ENCODE measurements at places on chromosomes 13 and 19.

DNA sequence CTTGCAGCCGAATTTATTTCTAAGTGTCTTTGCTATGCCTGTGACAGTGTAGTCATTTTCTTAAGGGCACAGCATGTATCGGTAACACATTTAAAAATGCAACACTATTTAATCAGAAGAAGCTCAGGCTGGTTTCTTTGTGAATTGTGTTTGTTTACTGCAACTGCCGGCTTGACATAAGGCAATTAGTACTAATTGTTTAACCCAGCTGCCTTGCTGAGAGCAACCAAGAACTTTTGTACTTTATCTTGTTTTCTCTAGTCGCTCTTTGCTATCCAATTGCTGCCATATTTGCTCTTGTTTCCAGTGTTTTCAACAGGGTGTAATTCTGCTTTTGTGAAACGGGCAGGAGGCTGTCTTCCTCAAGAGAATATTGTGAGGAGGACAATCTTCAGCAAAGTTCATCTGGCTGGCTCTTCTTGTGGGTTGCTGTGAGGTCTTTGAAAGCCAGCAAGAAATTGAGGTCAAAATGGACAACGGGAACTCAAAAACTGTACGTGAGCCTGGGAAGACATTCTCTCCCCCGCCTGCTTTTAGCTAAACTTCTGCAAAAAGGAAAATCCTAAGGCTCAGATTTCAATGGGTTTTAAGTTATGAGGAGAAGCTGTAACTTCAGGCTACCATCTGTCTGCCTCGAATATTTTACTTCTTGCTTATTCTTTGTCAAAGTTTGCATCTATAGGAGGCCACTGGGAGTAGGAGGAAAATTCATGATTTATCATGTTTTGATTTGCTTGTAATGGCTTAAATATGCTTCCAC, 75.8 kb upstream of the TSHZ3 start:
- DNase-seq, result no peak

DNA sequence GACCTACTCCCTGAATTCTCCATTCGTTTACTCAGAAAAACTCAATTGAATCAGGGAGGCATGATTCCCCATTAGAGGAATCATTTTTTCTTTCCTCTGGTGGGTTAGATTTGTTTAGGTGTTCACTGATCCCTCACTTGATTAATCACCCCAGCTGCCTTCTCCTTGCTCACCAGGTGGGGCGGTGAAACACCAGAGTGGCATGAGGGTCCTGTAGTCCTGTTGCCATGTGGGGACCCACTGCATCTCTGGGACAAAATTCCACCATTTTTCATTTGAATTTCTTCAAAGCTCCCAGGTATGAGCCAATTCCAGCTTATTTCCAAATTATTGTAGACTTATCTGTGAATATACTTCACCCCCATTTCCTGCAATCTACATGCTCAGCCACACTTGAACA, 462.7 kb upstream of the ZNF507 start:
- no peak for DNase-seq

DNA sequence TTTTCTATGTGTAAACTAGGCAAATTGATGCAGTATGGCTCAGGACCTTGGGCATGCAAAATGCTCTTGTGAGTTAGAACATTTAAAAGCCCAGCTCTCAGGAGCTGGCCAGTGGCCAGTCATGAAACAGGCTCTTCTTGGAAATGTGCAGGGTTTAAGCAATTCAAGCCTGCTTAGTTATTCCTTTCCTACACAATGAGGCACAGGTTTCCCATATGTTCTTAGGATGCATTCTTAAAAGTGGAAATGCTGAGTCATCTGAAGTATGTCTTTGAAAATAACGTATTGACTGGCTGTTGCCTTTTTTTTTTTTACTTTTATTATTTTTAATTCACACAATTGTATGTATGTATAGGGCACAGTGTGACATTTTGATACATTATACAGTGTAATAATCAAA, 300.7 kb downstream of the SLC7A1 start:
- DNase-seq, result no peak

- DNase-seq, result no peak
Observed at GRCh38 chr13:37450276-37450675, 148.3 kb downstream of the POSTN start.

GRCh38 chr19:20044663-20045062, 5.4 kb upstream of the ZNF682 start:
- DNase-seq, result no peak

GRCh38 chr19:51489113-51489512, 10.8 kb downstream of the CEACAM18 start:
- no peak for DNase-seq

DNA sequence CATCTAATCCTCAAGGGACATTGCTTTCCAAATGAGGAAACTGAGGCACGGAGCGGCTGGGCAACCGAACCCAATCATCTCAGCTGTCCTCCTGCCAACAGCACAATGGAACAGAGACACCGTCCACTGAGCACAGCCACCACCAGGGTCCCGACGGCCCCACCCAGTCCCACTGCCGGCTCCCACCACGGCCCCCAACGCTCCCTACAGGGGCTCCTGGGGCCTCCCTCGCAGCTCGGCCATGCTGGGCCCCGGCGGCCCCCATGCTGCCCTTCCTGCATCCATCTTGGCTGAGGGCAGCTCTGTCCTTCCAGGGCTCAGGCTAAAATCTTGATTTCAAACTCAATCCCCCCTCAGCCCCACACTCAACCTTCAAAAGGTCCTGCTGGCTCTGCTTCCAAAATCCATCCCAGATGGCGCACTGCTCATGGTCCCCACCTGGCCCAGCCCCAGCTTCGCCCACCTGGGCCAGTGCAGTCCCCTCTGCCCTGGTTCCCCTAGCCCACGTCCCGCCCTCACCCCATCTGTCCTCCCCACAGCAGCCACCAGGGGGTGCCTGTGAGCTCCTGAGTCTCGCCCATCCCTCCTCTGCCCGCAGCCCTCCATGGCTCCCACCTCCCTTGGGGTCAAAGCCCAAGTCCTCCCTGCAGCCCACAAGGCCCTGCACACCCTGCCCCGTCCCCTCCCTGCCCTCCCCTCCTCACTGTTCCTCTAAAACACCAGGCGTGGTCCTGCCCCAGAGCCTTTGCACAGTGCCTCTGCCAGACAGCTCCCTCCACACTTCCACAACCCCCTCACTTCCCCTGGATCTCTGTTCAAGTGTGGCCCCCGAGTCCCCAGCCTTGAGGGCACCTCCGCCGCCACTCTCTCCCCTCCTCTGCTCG, 7.9 kb downstream of the PIP5K1C start:
- DNase-seq, result no peak

- DNase-seq, result no peak
Observed at GRCh38 chr13:54852831-54853230, 1824.2 kb downstream of the OLFM4 start.

DNA sequence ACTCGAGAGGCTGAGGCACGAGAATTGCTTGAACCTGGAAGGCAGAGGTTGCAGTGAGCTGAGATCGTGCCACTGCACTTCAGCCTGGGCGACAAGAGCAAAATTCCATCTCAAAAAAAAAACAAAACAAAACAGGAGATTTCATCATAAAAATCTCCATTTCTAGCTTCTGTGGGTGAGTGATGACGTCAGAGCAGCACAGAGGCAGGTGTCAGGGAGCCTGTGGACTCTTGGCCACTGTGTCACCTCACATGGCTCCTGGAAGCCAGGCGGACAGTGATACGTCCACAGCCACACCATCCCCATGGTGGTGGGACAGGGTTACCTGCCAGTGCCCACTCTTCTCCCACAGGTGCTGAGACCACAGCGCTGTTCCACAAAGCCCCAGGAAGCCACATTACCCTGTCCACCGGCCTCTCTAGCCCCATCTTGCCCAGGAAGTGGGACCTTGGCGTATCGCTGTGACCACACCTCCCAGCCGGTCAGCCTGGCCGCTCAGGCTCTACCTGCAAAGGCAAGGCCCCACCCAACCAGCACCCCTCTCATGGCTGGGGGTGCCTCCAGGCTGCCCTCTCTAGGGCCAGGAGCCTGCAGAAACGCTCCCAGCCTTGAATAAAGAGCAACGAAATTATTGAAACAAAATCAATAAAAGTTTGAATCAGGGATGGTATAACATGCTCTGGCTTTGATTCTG, 2.5 kb upstream of the FXYD3 start:
- no peak for DNase-seq

- no peak for DNase-seq
Observed at GRCh38 chr19:45782162-45782691, at the start of gene DMPK. Gene DMPK (minus strand): TSS chr19:45782490. CDS start chr19:45782352, 138 bp downstream.

- no peak for DNase-seq
Observed at GRCh38 chr19:1079566-1080111, 12.7 kb downstream of the ARHGAP45 start.

- no peak for DNase-seq
Observed at GRCh38 chr19:55255618-55256423, 3.0 kb downstream of the PPP6R1 start.

DNA sequence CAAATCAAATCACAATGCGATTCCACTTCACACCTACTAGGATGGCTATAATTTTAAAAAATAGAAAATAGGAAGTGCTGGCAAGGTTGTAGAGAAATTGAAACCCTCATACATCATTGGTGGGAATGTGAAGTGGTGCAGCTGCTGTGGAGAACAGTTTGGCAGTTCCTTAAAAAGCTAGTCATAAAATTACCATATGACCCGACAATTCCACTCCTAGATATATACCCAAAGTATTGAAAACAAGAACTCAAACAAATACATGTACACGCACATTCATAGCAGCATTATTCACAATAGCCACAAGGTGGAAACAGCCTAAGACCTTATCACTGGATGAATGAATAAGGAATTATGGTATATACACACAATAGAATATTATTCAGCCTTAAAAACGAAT, 12.0 kb downstream of the HMGB1 start:
- DNase-seq, result no peak

DNA sequence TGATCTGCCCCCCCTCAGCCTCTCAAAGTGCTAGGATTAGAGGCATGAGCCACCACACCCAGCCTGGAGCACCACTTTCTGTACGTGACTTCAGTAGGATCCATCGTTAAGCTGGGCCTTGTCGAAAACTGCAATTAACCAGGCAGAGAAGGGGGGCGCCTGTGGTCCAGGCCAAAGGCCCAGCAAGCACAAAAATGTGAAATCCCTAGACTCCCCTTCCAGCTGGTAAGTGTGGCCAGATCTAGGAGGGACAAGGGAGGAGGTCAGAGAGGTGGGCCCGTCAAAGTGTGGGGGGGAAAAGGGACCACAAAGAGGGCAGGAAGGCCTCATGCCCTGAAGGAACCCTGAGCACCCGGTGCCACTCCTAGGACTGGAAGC, 13.8 kb downstream of the DDX39A start:
- no peak for DNase-seq

DNA sequence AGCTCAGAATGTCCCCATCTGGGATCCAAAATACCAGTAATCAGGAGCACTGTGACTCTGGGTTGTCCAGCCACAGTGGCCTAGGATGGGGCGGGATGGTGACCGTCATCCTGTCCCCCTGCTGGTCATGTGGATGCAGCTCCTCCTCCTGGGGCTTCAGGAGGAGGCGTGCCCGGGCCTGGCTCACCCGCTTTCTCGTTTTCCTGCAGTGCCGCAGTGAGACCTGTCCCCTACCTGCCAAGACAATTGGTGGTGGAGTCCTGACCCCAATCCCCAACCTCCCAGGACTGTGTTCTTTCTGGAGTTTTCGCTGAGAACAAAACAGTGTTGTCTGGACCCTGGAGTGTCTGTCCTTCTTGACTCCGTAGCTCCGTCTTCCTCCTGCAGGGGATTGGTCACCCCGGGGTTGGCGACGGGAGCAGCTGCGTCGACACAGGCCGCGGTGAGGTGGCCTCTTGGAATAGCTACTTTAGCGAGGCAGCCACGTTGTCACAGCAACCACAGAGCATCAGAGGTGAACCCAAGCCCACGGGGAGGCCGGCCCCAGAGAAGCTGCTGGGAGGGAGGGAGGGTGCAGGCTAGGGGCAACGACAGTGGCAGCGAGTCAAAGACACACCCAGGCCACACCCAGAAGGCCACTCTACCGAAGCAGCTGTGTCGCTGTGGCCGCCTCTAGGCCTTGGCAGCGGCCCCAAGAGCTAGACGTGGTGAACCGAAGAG, 10.2 kb upstream of the EMC10 start:
- DNase-seq, result no peak

DNA sequence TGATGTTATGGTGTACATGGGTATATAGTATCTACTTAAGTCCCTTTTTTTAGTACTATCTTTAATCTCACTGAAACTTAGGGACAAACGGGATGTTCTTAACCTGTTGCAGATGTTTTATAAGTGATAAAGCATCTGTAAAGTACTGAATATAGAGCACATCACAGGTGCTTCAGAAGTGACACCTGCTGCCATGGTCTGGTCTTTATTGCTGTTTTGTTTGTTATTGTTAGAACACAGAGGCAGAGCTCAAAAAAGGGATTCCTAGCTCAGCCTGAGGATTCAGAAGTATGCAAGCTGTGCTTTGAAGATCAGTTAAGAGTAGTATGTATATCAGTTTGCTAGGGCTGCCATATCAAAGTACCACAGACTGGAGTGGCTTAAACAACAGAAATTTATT, 219.5 kb downstream of the DCT start:
- DNase-seq, result no peak

- no peak for DNase-seq
Observed at GRCh38 chr19:34432797-34433196, 4.6 kb downstream of the UBA2 start.

GRCh38 chr13:43319617-43320444, 296.4 kb downstream of the DNAJC15 start:
- no peak for DNase-seq

GRCh38 chr19:1315470-1316166, 29.9 kb downstream of the EFNA2 start:
- DNase-seq, result no peak

GRCh38 chr13:56773148-56773547, 367.6 kb upstream of the PRR20A start:
- no peak for DNase-seq

DNA sequence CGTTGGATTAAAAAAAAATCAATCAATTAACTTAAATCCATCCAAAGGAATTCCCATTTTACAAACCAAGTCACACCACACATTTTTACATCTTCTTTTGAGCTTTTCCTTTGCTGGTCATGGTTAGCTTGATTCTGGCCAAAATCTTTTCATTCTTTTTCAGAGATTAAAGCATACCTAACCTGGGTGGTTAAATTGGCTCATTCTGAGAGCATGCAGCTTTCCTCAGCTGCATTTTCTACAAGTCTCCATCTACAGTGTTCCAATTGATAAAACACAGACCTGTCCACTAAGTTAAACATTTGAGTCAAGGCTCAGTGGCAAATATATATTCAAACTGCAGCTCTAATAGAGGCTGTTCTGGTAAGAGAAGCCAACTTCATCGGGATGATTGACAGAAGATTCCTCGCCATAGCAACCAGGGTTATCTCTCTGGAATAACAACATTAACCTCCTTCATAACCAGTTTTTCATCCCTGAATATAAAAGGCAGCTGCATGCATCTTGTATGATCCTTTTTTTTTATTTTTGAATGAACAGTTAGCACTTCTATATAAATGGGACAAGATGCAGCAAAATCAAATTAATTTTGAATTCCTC, 106.2 kb downstream of the DNAJC15 start:
- no peak for DNase-seq

Data from NCI-H1417 treated with DMSO at 0.1 percent for 48 hours (cell line).